T-helper 17 cell (primary cell): ENCODE measurements at places on chromosomes 2 and 18.

DNA sequence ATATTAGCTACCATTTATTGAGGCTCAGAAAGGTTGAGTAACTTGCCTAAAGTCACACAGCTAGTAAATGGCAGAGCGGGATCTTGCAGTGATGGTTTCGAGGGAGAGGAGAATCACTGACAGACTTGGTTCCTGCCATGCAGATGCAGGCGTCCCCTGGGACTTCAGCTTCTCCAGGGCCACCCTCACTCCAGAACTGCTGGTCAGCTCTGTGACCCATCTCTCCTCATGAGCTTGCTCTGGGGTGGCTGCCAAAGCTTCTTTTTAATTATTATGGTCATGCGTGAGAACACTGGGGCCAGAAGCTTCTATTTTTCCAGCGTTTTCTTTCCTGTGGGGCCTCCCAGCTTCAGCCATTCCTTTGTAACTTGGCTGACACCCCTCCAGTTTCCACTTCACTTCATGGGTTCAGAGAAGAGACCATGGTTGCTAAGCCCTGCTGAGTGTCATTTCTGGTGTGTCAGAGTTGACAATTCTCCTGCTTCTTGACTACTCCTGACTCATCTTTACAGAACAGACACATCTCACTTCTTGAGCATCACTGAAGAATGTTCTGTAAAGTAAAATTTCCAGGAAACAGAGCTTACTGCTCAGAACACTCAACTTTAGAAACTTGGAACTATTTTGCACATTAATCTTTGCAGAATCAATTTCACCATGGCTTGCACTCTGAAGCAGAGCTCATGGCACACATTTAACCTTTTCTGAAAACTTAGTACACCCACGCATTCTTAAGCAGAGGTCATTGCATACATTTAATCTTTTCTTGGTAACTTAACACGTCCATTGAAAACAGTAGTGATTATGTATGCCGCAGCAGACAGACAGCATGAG lies 70.4 kb downstream of the IL1R2 start:
- H3K36me3 ChIP-seq, result peaks cover 2% of the 10 kb centered on the region
- no peak for DNase-seq
- H3K4me1 ChIP-seq, result peaks cover 19% of the 10 kb centered on the region
- H3K27ac ChIP-seq, result peak overlapping the region; percentile 49
- peak overlapping the region; percentile 47 for H3K4me3 ChIP-seq

DNA sequence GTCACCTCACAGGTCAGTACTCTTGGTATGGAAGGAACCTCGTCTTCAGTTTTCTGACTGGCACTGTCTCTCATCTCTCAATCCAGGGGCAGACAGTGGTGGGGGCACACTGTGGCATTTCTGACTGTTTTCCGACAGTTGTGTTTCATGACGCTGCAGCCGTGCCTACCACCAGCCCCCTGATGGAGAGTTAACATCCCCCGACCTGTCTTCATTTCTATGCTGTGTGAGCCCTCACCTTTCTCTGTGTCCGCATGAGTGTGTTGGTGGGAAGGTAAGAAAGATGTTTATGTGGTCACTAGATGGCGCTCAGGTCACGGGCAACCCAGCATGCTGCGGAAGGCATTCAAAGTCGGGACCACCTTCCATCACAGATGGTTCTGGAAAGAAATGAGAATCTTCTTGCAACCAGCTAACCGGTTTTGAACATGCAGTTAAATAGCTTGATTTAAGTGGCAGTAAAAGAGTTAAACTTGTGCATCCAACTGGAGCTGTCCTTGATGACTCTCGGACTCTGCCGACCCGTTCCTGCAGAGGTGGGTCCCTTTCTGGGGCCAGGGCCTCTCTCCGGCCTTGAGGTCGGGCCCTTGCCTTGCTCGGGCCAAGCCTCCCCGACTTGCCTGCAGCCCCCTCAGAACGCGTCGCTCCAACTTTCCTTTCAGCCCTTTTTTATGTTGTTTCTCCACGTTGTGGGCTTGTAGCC lies 92.4 kb downstream of the DYSF start:
- DNase-seq, result no peak
- H3K27ac ChIP-seq, result peak overlapping the region; percentile 65
- no peaks in the 10 kb centered on the region for H3K36me3 ChIP-seq
- peaks cover 45% of the 10 kb centered on the region for H3K27me3 ChIP-seq

GRCh38 chr2:211416373-211416772 lies 860.0 kb downstream of the CPS1 start:
- no peak overlapping the region for H3K4me3 ChIP-seq
- H3K27me3 ChIP-seq, result no peaks in the 10 kb centered on the region
- no peaks in the 10 kb centered on the region for H3K4me1 ChIP-seq
- no peaks in the 10 kb centered on the region for H3K36me3 ChIP-seq
- H3K27ac ChIP-seq, result no peak overlapping the region
- DNase-seq, result no peak

- peaks cover 18% of the 10 kb centered on the region for H3K27me3 ChIP-seq
- DNase-seq, result no peak
- H3K4me1 ChIP-seq, result peaks cover 3% of the 10 kb centered on the region
- H3K36me3 ChIP-seq, result no peaks in the 10 kb centered on the region
- H3K27ac ChIP-seq, result no peak overlapping the region
- H3K4me3 ChIP-seq, result no peak overlapping the region
Observed at GRCh38 chr18:35515460-35516130, 17.8 kb upstream of the INO80C start.

- no peak overlapping the region for H3K27ac ChIP-seq
- no peaks in the 10 kb centered on the region for H3K4me1 ChIP-seq
- no peaks in the 10 kb centered on the region for H3K27me3 ChIP-seq
- no peak for DNase-seq
Observed at GRCh38 chr2:53021292-53021691, 746.3 kb upstream of the CHAC2 start.

DNA sequence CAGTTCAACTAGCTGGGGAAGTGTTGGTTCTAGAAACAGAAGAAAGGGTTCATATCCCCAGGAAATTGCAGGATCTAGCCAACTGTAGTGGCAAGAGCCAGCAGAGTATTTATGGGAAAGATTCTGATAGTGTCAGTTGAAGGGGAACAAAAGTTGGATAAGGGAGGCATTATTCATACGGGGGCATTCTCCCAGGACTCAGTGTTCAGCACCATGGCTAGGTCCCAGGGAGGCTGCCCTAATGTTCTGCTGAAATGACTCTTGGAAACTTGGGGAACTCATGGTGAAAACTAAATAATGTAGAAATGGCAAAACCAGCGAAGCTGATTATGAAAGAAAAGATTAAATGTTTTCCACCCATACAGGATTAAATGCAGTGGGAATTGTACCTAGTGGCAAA lies 543.7 kb downstream of the TRIB2 start:
- H3K27ac ChIP-seq, result no peak overlapping the region
- H3K4me3 ChIP-seq, result no peak overlapping the region
- H3K27me3 ChIP-seq, result no peaks in the 10 kb centered on the region
- DNase-seq, result no peak
- no peaks in the 10 kb centered on the region for H3K4me1 ChIP-seq
- no peaks in the 10 kb centered on the region for H3K36me3 ChIP-seq

DNA sequence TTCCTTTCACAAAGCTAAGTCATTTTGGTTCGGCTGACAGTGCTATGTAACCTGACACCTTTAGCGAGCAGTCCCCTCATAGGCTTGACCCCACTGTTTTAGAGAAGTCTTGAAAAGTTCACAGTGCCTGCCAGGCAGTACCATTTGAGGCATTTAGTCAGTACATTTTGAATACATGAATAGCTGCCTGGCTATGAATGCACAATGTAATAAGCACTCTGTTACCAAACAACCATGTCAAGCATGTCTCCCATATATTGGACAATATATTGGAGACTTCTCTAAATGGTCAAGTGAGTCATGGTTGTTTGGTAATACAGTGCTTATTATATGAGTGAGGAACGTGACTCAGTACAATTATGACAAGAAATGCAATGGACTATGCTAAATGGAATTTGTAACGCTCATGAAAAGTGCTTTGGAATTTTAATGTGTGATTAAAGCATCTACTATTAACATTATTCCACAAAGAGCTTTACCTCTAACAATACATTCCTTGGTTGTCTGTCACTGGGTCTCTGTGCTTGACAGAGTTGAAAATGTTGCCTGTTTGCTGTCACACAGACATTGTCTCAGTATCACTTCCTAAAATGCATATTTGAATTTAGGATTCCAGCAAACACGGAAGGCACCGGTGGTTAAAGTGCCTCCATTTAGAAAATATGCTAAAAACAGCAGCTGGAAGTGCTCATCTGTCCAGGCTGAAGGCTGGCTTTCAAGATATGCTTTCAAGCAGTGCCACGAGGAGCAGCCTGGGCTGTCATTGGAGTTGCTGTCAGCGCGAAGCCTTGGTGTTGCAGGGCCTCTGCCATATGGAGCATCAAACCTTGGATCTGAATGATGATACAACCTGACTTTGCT lies 458.6 kb downstream of the FBXO15 start:
- no peaks in the 10 kb centered on the region for H3K27me3 ChIP-seq
- H3K4me3 ChIP-seq, result no peak overlapping the region

DNA sequence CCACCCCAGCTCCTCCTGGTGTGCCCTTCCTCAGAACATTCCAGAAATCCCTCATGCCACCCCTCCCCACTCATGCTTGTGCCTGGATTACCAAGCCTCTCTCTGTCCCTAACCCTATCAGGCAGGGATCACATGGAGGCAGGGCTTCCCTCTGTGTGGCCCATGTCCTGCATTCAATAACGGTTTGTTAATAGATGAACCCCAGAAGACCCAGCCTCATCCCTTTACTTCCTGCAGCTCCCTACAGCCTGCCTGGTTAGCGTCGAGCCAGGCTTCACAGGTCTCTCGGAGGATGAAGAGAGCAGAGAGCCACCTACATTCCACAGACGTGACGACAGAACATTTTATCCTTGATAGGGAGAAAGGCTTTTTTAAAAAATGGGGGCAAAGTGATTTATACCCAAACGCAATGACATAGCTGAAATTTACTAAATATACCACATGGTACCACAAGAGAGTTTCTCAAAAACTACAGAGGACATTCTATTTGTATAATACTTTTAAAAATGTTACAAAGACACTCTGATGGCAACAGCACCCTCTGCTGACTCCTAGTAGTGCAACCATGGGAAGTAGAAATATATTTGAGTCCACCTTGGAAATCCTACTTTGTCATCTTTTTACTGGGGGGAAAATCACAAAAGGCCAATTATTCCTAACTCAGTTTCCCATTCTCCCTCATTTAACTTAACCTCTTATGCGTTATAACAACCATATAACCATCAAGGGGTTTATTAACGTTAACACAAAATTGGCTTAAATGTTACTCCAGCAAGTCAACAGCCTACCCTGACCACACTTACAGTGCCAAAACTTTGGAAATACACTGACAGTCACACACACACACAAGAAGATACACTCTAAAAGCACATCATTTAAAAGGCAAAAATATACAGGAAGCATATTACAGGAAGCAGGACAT lies 30.7 kb downstream of the FBXO15 start:
- peaks cover 25% of the 10 kb centered on the region for H3K27me3 ChIP-seq
- H3K4me3 ChIP-seq, result no peak overlapping the region
- DNase-seq, result no peak
- H3K4me1 ChIP-seq, result peaks cover 2% of the 10 kb centered on the region
- H3K27ac ChIP-seq, result no peak overlapping the region

GRCh38 chr18:22285361-22286140 lies 116.2 kb downstream of the GATA6 start:
- no peaks in the 10 kb centered on the region for H3K36me3 ChIP-seq
- H3K4me3 ChIP-seq, result no peak overlapping the region
- no peak for DNase-seq

DNA sequence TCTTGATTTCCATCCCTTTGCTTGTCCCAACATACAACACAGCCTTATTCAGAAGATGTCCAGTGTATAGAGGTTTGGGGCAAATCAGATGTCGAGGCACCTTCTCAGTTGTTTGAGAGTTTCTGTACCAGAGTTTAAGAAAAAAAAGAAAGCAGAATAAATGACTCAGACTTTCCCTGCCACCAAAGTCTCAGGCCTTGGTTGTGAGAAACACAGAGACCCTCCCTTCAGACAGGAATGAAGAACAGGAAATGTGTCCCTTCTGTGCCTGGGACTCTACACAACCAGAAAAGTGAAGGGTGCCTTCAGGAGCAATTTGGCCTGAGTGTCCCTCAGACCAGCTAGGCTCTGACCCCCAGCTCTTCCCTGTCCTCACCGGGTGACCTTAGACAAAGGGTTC lies 37.3 kb upstream of the REL start:
- no peak overlapping the region for H3K27ac ChIP-seq
- no peaks in the 10 kb centered on the region for H3K27me3 ChIP-seq
- no peaks in the 10 kb centered on the region for H3K36me3 ChIP-seq
- H3K4me1 ChIP-seq, result peaks cover 8% of the 10 kb centered on the region
- no peak for DNase-seq

GRCh38 chr2:10390369-10390801 lies 57.7 kb downstream of the ODC1 start:
- H3K27ac ChIP-seq, result peak overlapping the region; percentile 24
- no peaks in the 10 kb centered on the region for H3K36me3 ChIP-seq
- H3K27me3 ChIP-seq, result no peaks in the 10 kb centered on the region

- H3K27ac ChIP-seq, result no peak overlapping the region
- DNase-seq, result peak; percentile 11
- H3K27me3 ChIP-seq, result no peaks in the 10 kb centered on the region
- H3K36me3 ChIP-seq, result peaks cover 4% of the 10 kb centered on the region
- peaks cover 16% of the 10 kb centered on the region for H3K4me1 ChIP-seq
- H3K4me3 ChIP-seq, result peak overlapping the region; percentile 87
Observed at GRCh38 chr2:42567806-42568400, 529 bp upstream of the MTA3 start.

- H3K27me3 ChIP-seq, result no peaks in the 10 kb centered on the region
- H3K4me1 ChIP-seq, result peaks cover 41% of the 10 kb centered on the region
- peak overlapping the region; percentile 53 for H3K4me3 ChIP-seq
- no peaks in the 10 kb centered on the region for H3K36me3 ChIP-seq
- DNase-seq, result no peak
- H3K27ac ChIP-seq, result peak overlapping the region; percentile 93
Observed at GRCh38 chr2:118010473-118010872, 3.4 kb downstream of the CCDC93 start.

DNA sequence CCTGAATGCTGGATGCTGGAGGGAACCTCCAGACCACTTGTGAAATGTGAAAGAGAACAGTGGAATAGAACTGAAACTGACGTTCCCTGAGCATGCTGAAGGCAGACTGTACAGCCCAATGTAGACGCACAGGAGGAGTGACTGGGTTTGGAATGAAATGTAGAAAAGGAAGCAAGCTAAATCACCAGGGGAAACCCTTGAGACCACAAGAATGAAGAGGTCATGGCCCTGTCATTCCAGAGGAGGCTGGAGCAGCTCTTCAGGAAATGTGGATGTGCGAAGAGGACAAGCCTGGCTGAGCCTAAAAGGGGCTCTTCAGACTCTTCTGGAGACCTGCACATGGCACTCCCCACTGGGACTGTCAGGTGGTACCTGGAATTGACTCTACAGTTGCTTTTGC lies 118.5 kb upstream of the ALPP start:
- peaks cover 20% of the 10 kb centered on the region for H3K4me1 ChIP-seq
- H3K27ac ChIP-seq, result peak overlapping the region; percentile 49
- peaks cover 21% of the 10 kb centered on the region for H3K36me3 ChIP-seq
- no peak for DNase-seq
